ENCODE measurements at places on chromosomes 11 and 22.

GRCh38 chr11:37506531-37506930, 908.5 kb upstream of the RAG2 start:
- DNase-seq: no peak

DNA sequence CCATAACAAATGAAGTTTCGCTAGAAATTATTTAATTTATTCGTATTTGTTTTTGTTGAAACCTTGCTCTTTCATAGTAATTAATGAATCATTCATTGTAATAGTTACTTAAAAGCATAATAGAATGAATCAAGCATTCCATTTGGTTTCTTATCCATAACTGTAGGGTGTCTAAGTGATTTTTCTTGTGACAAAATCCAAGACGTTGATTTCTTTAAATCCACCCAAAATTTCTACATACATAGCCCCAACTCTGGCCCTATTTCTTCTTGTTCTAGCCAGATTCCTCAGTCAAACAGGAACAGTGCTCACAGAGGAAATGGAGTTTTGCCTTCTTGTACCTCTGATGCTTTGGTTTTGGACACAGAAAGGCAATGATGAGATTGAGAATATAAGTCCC, 25.5 kb downstream of the UBASH3B start:
- DNase-seq: no peak

- DNase-seq: no peak
Measured at GRCh38 chr11:100543386-100543785, 143.7 kb upstream of the ARHGAP42 start.

DNA sequence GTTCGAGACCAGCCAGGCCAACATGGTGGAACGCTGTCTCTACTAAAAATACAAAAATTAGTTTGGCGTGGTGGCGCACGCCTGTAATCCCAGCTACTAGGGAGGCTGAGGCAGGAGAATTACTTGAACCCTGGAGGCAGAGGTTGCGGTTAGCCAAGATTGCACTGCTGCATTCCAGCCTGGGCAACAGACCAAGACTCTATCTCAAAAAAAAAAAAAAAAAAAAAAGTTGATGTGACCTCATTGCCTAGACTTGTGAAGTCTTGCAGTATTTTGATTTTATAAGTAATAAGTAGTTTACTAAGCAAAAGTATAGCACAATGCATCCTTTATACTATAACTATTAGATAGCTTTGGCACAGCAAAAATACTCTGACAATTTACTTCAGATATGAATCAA, 9.9 kb upstream of the CUL5 start:
- DNase-seq: no peak

DNA sequence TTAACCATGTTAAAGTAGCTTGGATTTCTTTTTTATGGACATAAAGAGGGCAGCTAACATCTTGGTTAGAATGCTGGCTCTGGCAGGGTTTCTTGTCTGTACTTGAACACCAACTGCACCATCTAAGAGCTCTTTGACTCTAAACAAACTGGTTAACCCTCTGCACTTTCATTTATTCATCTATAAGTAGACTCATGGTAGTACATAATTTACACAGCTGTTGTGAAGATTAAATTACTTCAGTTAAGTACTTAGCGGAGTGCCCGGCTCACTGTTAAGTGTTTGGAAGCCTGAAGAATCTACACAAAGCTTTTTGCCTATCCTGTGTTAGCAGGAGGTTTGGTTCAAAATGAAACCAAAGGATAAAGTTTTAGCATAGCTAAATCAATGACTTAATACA, 846.2 kb upstream of the API5 start:
- DNase-seq: peak; percentile 66

- no peak for DNase-seq
Measured at GRCh38 chr11:113496026-113496651, 20.9 kb upstream of the DRD2 start.

- DNase-seq: no peak
Measured at GRCh38 chr11:110935018-110935640, 222.9 kb upstream of the ARHGAP20 start.

DNA sequence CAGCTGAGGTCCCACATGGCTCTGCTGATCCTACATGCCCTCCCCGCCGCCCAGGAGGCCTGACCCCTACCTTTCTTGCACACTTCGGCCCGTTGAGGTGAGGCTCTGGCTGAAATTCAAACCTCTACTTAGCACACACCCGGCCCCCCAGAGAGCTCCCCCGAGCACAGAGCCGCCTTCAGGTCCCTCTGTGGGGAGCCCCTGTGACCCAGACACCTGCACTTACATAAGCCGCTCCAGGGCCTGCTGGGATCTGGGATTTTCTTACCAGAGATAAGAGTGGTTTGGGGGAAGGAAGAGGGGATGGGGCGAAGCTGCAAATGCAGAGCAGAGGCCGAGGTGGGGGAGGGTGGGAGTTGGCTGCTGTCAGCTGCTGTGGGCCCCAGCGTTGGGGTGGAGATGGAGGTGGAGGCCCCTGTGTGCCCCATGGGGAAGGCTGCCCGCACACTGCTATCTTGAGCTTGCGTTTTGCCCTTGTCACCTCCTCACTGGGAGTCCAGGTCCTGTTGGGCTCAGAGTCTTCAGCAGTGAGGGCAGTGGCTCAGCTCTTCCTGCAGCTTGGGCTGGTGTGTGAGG, 30.6 kb downstream of the CAPN1 start:
- DNase-seq: no peak

GRCh38 chr22:42714768-42715390, 5.8 kb downstream of the A4GALT start:
- DNase-seq: no peak

DNA sequence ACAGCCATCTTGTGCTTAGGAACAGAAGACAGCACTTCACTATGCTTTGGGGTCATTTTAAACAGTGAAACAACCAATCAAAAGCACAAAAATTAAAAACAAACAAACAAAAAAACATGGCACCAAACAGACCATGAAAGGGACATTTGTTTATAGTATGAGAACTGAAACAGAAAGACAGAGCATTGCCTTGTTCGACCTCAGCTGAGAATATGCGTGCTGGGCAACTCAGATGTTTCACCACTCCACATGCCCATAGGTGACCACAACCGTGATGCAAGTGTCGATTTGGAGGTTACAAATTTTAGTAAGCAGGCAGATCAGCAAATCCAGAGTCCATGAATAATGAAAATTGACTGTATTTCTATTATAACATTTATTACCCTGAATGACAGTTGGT, 30.0 kb downstream of the NNMT start:
- DNase-seq: no peak

GRCh38 chr11:22730319-22730718, 63.9 kb downstream of the GAS2 start:
- DNase-seq: no peak

- DNase-seq: no peak
Measured at GRCh38 chr11:116535120-116535519, 237.7 kb downstream of the BUD13 start.

DNA sequence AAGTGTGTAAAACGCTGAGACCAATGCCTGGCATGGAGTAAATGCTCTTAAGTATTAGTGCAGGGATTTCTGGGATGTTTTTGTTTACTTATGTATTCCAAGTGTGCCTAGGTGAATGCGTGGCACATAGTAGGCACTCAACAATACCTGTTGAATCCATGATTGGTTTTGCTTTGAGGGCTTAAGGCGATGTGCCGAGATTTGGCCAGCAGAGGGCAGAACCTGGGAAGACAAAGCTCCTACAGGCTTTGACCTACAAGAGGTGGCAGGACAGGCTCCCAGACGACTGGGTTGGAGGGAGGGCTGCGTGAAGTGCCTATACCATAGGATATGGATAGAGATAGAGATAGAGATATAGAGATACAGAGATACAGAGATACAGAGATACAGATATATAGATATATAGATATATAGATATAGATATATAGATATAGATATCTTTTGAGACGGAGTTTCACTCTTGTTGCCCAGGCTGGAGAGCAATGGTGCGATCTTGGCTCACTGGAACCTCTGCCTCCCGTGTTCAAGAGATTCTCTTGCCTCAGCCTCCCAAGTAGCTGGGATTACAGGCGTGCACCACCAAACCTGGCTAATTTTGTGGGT, 13.9 kb downstream of the KCNE3 start:
- peak; percentile 73 for DNase-seq

DNA sequence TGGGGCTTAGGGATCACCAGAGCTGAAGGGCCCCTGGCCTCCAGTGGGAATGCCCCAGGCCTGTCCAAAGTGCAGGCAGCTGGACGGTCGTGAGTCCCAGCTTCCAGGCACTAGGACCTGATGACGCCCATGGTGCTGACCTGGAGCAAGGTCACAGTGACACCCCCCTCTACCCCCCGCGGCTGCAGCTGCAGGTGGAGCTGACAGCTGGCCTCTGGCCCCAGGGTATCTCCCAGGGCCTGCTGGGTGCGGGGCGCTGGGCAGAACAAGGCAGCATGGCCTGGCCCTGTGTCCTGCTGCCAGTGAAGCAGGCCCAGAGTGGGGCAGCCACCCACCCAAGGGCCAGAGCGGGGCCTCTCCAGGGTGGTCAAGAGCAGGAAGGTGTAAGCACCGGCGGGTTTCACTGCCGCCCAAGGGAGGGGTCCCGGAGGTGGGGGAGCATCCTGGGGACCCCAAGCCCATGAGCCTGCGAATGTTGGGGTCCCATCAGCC, 553 bp upstream of the TCIRG1 start:
- DNase-seq: no peak

DNA sequence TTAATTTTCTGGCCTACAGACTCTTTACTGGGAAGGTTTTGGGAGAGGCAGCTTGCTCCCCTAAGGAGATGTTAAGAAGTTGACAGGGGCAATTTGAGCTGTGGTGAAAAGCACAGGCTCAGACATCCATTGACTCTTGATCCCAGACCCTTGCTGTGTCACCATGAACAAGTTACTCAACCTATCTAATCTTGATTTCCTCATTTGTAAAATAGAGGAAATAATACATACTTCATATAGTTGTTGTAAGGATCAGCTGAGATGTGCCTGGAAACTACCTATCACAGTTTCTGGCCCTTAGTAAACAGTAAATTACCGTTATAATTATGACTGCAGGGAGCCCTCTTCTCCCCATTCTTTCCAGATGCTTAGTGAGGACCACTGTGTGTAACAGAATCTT, 16.6 kb upstream of the SCGB1D4 start:
- DNase-seq: no peak

GRCh38 chr22:46776876-46777608, 14.6 kb downstream of the TBC1D22A start:
- DNase-seq: no peak

- DNase-seq: no peak
Measured at GRCh38 chr11:75441804-75442132, 8.8 kb upstream of the KLHL35 start.

DNA sequence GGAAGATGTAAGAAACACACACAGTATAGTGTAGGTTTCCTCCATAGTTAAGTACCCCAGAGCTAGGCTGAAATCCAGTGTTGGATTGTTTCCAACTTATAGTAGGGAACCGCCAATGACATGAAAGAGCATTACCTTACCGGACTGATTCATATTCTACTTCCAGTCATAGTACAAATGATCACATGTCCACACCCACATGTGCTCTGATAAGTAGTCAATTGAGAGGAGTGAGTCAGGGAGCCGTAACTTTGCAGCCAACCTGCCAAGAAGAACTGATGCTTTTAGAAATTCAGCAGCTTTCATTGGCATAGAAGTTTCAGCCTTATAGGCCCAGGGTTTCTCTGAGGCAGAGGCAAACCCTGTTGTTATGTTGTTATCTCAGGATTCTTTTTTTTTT, 240.6 kb downstream of the ETS1 start:
- DNase-seq: peak; percentile 46

- no peak for DNase-seq
Measured at GRCh38 chr22:50308597-50308935, 1.1 kb upstream of the PLXNB2 start.

DNA sequence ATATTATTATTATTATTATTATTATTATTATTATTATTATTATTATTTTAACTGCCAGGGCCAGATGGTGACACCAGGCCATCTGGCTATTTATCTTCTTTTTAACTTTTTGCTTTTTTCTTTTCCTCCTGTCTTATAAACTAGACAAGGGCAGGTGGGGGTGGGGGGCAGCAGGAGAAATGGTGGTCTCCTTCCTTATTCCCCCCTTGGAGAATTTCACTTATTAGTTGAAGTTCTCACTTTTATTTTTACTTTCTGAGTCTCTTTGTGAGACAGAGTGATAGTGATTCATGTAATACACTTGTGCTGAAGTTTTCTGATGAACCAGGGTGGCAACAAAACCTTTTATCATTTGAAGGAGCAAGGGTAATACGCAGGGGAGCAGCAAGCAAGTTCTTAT, 96.3 kb upstream of the ALKBH3 start:
- DNase-seq: no peak

DNA sequence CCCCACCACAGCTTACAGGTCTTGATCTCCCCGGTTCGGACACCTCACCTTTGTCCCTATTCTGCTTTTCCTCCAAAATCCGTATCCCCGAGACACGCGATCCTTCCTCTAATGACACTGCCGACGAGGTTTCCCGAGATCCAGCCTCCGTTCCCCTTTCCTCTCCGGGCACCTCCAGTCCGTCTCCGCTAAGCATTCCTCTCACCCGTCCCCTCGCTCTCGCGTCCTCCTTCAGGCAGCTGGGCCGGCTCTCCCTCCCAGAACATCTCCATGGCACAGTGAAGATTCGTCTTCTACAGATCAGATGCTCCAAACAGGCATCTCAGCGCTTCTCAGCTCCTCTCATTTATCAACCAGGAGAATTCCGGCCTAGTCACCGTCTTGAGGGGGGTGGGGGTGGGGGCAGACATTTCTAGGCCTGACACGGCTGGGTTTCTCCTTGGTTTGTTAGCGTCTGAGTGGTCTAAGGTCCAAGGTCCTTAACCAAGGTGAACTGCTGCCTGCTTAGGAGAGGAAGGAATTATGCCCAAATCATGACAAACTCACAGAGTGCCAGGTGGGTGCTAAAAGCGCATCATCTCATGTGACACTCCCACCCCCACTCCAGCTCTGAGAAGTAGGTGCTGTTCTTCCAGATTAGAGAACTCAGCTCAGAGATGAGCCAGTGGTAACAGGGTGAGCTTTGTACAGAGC, at the start of gene SPTBN2:
SPTBN2 (minus strand) TSS at position 524 of the 693 bp plus-strand sequence. CDS start 7,976 bp downstream, outside the sequence.
- no peak for DNase-seq

GRCh38 chr22:34333285-34333684, 413.0 kb upstream of the LARGE1 start:
- no peak for DNase-seq

GRCh38 chr11:115256397-115257197, 247.6 kb downstream of the CADM1 start:
- DNase-seq: peak; percentile 53

GRCh38 chr22:27883656-27884350, 35.3 kb downstream of the PITPNB start:
- no peak for DNase-seq

- peak; percentile 90 for DNase-seq
Measured at GRCh38 chr11:13030857-13031256, 21.7 kb downstream of the RASSF10 start.

GRCh38 chr11:30017445-30017895, 640 bp upstream of the KCNA4 start:
- no peak for DNase-seq

Measured in NCI-H2029 (cell line).